M059J (cell line): ENCODE measurements at places on chromosomes 1 and 21. TPM values are rescaled to one million over a fixed set of nuclear protein-coding genes. Genes with fewer than 3 reads are reported as not detected.
A peak's percentile ranks its signal among the peaks of the same experiment; 100 is the strongest.

GRCh38 chr1:159854116-159854692 is 8.3 kb downstream of the VSIG8 start:
- peak; percentile 76 for DNase-seq

GRCh38 chr1:69710484-69711189 is 142.9 kb downstream of the LRRC7 start:
- DNase-seq: peak; percentile 25

DNA sequence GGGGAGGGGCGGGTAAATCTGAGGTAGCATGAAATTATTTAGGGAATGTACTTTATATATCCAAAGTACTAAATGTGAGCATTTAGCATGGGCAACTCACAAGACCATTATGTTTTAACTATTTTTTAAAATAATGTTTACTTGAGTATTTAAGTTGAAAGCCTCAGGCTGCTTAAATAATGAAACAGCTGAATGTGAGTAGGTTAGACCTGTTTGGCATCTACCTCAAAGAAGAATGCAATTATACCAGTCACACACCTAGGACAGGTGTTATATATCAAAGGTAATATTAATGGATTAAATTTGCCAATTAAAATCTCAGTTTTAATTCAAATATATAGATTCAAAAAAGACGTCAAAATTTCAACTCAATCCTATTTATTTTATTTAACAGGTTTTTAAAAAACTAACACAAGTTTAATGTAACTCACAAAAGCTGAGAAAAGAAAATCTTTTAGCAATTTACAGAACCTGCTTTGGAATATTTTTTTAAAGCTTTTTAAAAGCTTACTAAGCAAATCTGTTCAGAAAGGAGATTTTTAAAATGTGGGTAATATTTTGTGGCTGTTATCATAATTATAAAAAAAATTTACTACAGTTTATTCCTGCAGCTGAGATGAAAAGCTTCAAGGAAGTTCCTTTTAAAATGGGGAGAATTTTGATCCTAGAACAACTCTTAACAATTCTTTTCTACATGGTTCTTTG is 104.6 kb upstream of the LBR start:
- DNase-seq: no peak

GRCh38 chr1:226686440-226687425 is 52.3 kb downstream of the ITPKB start:
- DNase-seq: no peak

DNA sequence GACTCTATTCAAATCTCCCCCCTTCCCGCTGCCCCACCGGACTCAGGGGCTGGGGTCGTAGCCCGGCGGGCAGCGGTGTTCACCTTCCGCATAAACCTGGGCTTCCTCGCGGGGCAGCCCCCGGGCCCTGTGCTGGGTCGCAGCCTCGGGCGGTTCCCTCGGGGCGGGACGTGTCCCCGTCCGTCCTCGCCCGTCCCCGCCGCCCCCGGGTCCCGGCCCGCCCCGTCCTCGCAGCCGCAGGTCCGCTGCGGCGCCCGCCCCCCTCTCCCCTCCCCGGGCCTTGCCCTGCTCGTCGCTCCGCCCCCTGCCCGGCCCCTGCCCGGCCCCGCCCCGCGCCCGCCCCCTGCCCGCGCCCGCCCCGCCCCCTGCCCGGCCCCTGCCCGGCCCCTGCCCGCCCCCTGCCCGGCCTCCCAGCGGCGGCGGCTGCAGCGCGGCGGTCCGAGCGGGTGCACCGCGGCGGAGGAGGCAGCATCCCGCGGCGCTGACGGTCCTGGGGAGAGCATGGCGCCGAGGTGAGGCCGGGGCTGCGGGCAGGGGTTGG is at the start of gene COL18A1:
Gene COL18A1 (plus strand): TSS at position 436 of the 541 bp plus-strand sequence. CDS start 66 bp downstream, at position 502.
- DNase-seq: peak; percentile 50

- no peak for DNase-seq
Measured at GRCh38 chr1:202084791-202085681, 37.7 kb upstream of the GPR37L1 start.

DNA sequence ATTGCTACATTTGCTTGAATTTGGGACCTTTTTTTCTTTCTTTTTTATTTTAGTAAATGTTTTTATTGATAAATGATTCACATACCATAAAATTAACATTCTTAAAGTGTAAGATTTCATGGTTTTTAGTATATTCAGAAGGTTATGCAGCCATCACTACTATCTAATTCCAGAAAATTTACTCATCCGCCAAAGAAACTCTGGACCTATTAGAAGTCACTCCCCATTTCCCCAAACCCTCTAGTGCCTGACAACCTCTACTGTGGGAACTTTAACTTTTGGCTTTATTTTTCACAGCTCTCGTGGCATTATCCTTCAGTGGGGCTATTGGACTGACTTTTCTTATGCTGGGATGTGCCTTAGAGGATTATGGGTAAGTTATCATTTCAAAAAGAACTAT is 4.5 kb downstream of the LEPR start:
- DNase-seq: no peak

DNA sequence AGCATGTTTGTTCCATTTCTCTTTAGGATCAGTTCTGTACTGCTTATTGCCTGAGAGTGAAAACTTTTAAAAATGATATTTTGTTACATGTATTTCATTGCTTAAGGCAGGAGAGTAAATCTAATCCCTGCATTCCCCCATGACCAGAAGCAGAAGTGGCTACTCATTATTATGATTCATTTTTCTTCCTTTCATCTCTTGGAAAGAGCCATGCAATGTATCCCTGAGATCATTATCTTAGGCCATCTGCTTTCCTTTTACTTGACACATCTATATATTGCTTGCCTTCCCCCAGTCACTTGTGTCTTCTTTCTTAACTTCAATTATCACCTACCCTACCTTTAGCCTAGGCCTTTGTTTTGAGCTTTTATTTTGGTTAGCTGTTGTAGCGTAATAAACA is 430.4 kb upstream of the CHRM3 start:
- DNase-seq: no peak

- no peak for DNase-seq
Measured at GRCh38 chr1:9909234-9910046, 629 bp downstream of the CTNNBIP1 start.

- peak; percentile 57 for DNase-seq
Measured at GRCh38 chr1:91404151-91405012, at the start of gene HFM1. HFM1 (minus strand) TSS chr1:91404837; CDS start chr1:91401082, 3,755 bp downstream.

GRCh38 chr1:210652329-210652954 is 323.7 kb downstream of the HHAT start:
- DNase-seq: no peak

- DNase-seq: peak; percentile 4
Measured at GRCh38 chr1:57307392-57308170, 116.3 kb downstream of the DAB1 start.

DNA sequence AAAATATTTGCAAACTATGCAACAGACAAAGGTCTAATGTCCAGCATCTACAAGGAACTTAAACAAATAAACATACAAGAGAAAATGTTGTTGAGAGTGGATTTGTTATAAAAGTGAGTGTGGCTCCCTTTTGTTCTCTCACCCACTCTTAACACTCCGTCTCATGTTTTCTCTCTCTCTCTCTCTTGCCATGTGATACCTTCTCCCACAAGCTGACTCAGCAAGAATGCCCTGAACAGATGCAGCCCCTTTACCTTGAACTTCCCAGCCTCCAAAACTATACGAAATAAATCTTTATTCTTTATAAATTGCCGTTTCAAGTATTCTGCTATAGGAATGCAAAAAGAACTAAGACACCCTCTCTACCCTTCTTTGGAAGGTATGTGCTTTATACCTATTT is 234.1 kb downstream of the ADGRL2 start:
- DNase-seq: no peak

DNA sequence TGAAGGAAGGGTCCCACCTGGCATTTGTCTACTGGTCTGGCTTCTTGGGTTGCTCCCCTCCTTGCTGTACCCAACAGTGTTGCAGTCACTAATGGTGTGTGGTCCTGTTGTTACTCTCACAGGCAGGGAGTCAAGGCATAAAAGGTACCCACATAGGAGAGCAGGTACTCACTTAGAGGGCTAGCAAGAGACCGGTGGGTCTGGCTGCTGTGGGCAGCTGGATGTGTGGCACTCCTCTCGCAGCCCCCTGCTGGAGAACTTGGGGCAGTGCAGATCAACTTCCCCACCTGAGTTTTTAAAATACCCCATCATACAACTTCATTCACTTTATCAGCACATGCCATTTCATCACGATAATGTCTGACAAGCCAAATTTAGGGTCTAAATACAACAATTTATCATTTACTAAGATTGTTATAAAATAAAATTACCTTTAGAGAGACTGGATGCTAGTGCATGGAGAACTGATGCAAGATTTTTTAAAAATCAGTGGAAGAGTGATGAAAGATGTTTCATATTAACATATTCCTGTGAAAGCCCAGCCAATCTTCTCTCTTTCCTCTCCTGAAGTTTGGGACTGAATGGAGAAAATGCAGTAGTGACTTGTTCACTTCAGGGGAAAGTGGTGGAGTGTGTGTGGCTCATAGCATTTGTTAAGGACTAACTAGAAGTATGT is 42.8 kb downstream of the ACP6 start:
- DNase-seq: peak; percentile 40

- DNase-seq: peak; percentile 32
Measured at GRCh38 chr1:172727956-172728603, 69.2 kb downstream of the FASLG start.

DNA sequence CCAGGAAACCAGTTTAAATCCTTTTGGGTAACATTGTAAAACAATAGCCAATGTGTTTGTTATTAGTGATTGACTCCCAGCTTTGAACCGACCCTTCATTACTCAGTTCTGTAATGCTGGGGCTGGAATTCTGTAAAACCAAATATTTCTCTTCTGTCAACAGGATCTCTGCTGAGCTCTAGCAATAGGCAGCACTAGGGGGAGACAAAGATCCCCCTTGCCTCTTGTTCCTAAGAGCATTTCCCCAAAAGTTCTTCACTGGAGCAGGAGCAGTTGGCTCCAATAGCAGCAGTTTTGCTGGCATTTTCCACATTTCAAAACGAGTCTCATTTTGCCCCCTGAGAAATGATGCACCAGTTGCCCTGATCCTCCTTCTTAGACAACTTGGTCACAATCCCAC is 1671.1 kb downstream of the MRPL39 start:
- DNase-seq: no peak

- DNase-seq: no peak
Measured at GRCh38 chr1:86387916-86388627, 8.1 kb downstream of the ODF2L start.

GRCh38 chr1:47024141-47024801 is 802 bp downstream of the CYP4X1 start:
- no peak for DNase-seq

DNA sequence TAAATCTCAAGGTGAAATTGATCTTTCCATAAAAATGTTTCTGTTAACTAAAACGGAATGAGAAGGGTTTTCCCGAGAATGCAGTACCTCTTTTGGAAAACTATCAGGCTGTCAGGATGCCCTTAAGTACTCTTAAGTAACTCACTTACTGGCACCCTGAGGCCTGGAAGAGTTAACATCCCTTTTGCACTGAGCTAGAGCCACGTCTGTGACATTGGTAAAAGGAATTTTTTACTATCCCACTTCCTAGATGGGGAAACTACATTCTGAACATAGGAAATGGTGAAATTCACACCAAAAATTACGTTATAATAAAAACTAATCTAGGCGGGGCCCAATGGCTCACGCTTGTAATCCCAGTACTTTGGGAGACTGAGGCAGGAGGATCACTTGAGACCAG is 39.7 kb upstream of the MAP10 start:
- DNase-seq: peak; percentile 15

DNA sequence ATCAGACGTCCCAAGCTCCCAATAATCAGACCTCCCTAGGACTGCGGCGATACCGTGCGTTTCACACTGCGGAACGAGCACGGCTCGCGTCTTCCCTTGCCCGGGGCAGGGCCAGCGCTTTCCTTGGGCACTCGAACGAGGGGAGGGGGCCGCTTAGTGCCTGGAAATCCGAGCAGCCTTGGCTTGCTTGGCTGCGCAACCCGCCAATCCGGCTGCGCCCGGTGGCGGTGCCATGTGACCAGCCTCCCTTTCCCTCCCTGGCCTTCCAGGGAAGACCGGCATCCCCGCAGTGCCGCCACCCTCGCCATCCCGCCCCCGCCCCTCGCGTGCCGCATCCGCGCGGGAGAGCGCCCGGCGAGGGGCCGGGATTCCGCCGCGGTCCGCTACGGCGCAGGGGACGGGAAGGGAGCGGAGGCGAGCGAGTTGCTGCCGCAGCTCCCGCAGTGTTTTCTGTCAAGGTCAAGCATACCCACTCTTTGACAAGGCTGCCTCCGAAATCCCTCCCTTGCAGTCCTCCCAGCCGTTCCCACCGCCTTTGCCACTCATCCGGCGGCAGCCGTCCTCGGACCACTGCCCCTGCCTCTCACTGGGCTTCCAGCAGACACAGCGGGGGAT is 8.3 kb upstream of the RNF19B start:
- peak; percentile 59 for DNase-seq

GRCh38 chr21:27275294-27275927 is 308.5 kb upstream of the ADAMTS5 start:
- peak; percentile 75 for DNase-seq

DNA sequence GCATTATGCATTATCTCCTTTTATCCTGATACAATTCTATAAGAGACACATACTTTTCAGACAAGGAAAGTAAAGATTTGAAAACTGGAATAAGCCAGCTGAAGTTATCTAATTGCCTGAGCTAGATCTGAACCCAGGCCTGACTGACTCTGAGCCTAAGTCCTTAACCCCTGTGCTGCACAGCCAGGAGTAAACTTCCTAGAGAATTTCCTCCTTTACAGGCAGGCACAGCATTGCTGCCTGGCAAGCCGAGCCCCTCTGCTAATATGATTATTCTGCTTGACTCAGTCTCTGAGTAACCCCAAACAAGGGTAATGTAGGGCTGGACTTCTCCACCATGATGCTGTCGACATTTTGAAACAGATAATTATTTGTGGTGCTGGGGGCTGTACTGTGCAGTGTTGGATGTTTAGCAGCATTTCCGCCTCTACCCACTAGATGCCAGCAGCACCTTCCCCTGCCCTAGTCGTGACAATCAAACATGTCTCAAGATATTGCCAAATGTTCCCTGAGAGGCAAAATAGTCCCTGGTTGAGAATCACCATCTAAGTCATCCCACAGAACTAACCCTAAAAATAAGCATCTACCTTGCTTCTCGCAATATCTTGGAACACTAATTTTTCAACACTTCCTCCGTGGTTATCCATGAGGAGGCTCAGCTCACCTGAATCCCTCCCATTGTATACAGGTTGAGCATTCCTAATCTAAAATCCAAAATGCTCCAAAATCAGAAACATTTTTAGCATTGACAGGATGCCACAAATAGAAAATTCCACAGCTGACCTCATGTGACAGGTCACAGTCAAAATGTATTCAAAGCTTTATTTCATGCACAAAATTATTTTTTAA is 18.5 kb downstream of the CAMK1G start:
- peak; percentile 63 for DNase-seq

- DNase-seq: no peak
Measured at GRCh38 chr1:199747984-199748383, 279.5 kb upstream of the NR5A2 start.

- peak; percentile 87 for DNase-seq
Measured at GRCh38 chr21:43333298-43334062, 93.5 kb downstream of the SIK1 start.

MROH9 gene
- total RNA-seq: not detected in 2 replicates

OR2T29 gene
- total RNA-seq: not detected in 2 replicates

B3GALT5 gene
- total RNA-seq: 1.3 and 1.8 TPM in 2 replicates

ITLN2 gene
- total RNA-seq: not detected in 2 replicates

GRHL3 gene
- not detected in 2 replicates for total RNA-seq

EVA1C gene
- total RNA-seq: 8.1 and 10.4 TPM in 2 replicates

BSND gene
- not detected in 2 replicates for total RNA-seq

CELA3A gene
- total RNA-seq: not detected in 2 replicates
